ENCODE measurements at places on chromosomes 12 and 14. TPM values are rescaled to one million over a fixed set of nuclear protein-coding genes. Genes with fewer than 3 reads are reported as not detected.

Gene TAC3
- not detected for total RNA-seq

Gene TTC6
- total RNA-seq: 6.5 TPM

Gene ART4
- 3.1 TPM for total RNA-seq

Gene PABPN1
- 116 TPM for total RNA-seq

Gene HOXC10
- total RNA-seq: 0.18 TPM

Gene ZNF641
- 26.8 TPM for total RNA-seq

Gene FOXA1
- 67.2 TPM for total RNA-seq

Gene KRT79
- 0.12 TPM for total RNA-seq

Gene POTEM
- total RNA-seq: not detected

Gene MRPS35
- 48.7 TPM for total RNA-seq

Gene SLC35F4
- total RNA-seq: not detected

Gene ERBB3
- 67.9 TPM for total RNA-seq

Gene PTGDR
- 1.7 TPM for total RNA-seq

Gene FOXG1
- not detected for total RNA-seq

Gene IL26
- not detected for total RNA-seq

Gene MYG1
- 22.1 TPM for total RNA-seq

Gene KRT84
- total RNA-seq: not detected

Gene CCDC197
- total RNA-seq: not detected

Gene RPL10L
- total RNA-seq: not detected

Gene NDRG2
- 112 TPM for total RNA-seq

GRCh38 chr12:47882781-47883546, 21.8 kb downstream of the VDR start:
- DNase-seq: peak; percentile 48

GRCh38 chr14:76131071-76131965, 20.4 kb upstream of the GPATCH2L start:
- DNase-seq: no peak

GRCh38 chr14:92959189-92959531, 36.2 kb downstream of the CHGA start:
- peak; percentile 32 for DNase-seq

DNA sequence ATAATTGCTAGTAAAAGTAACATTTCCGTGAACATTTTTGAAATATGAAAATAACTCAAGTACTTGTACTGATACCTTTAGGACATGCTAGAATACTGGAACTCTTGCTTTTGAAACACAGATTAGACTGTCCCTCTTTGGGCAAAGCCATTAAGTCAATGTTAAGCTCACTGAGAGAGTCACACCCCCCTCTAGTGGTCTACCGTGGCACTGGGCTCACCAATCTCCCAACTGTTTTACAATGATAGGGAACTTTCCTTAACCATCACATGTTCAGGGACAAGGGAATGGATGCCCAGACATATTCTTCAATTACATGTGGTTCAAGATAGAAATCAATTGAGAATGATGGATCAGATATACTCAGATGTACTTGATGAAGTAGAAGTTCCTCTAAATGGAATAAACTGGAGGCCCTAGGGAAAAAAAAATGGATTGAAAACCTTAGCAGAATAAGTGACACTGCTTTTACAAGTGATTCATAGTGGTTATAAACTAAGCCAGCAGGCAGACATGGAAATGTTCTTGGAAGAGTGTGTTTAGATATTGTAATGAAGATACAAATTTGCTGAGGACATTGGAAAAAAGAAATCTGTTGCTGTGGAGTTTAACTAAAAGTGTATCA, 17.8 kb downstream of the NANOG start:
- peak; percentile 72 for DNase-seq

- DNase-seq: no peak
These were observed 8.9 kb downstream of the COX14 start for GRCh38 chr12:50120953-50121352.

DNA sequence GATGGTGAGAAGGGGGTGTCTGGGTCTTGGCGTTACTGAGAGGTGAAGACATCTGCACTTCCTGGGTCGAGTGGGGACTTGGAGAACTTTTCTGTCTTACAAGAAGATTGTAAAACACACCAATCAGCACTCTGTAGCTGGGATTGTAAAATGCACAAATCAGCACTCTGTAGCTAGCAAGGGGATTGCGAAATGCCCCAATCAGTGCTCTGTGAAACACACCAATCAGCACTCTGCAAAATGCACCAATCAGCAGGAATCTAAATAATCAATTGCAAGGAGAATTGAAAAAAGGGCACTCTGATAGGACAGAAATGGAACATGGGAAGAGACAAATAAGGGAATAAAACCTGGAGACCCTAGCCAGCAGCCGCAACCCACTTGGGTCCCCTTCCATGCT, 376.1 kb upstream of the SFSWAP start:
- DNase-seq: no peak

- DNase-seq: peak; percentile 8
These were observed 5.9 kb upstream of the GSC start for GRCh38 chr14:94775871-94776210.

- no peak for DNase-seq
These were observed 1900.0 kb upstream of the SEL1L start for GRCh38 chr14:83433618-83434017.

DNA sequence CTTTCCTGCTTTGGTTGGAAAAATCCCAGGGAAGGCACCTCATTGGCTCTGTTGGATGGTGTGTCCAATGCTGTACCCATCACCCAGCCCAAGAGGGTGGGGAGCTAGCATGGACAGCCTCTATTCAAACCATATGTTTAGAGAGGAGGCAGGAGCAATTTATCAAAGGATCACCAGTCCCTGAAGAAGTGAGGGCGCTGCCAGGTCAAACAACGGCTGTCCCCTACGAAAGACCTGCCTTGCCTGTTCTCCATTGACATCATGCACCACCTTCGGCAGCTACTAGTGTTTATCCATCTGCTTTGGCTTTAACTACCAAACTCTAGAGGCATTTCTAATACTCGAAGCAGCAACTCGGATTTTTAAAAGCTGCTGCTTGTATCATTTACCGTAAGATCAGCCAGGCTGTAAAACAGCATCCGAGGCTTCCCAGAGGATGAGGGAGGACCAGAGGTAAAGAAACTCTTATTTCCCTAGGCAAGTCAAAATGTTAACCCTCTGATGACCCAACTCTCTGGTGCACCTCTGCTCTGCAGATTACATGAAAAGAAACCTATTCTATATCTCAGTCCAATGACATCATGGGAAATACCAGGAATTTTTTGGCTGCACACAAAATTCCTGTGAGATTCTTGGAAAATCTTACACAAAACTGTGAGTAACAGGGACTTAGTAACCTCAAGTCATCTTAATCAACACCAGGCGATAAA, 720.9 kb upstream of the TBX3 start:
- DNase-seq: peak; percentile 53

- no peak for DNase-seq
These were observed 156.8 kb upstream of the HIF1A start for GRCh38 chr14:61538464-61539022.

DNA sequence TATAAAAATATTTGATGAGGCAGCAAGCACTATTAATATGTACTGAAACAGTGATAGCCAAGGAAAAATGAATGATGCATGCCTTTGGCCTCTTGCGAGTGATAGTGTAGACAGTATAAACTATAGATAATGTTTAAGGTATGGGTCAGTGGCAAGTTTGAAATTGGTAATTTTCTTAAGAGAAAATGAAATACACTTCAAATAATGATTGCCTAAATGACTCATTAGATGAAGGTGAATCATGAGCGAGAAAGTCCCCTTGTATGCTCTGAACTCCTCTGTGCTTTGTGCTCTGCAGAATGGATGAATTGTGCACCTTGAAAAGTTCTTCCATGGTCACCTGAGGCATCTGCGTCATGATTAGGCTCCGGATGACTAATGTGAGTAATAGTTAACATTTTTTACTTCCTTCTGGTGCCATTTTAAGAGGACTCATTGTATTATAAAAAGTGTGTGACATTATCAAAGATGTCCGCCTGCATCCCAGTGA, 84.9 kb upstream of the RTL1 start:
- DNase-seq: no peak

DNA sequence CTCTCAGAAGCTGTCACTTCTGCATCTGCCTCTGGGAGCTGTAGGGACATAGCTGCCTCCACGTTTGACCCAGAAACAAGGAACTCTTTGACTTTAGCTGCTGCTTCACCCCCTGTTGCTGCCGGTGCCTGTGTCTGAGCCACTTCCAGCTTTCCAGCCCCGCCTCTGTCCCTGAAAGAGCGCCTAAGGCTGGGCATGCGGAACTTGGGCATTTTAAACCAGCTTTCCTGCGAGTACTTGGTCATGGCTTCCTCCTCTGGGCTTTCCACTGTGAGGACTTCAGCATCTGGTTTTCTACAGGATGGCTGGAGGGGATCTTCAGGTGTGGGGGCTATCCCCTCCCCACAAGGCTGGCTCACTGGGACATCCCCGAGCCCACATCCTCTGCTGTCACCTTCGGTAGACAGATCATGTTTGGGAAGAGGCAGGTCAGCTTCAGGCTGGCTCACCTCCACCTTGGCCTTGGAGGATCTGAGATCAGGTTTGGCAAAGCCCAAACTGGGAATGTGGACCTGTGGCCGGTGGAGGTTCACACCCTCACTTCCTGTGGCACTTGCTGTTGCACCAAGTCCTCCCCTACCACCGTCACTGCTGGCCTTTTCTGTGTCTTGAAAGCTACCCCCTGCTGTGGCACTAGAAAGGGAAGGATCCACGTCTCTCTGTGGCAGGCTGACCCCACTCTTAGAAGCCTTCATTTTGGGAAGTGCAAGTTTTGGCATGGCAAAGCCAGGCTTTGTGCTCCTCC, 15.2 kb downstream of the PLD4 start:
- DNase-seq: peak; percentile 10

- peak; percentile 27 for DNase-seq
These were observed 22.3 kb upstream of the GNS start for GRCh38 chr12:64781280-64782190.

GRCh38 chr12:11959117-11959823, 111.5 kb upstream of the BCL2L14 start:
- no peak for DNase-seq

DNA sequence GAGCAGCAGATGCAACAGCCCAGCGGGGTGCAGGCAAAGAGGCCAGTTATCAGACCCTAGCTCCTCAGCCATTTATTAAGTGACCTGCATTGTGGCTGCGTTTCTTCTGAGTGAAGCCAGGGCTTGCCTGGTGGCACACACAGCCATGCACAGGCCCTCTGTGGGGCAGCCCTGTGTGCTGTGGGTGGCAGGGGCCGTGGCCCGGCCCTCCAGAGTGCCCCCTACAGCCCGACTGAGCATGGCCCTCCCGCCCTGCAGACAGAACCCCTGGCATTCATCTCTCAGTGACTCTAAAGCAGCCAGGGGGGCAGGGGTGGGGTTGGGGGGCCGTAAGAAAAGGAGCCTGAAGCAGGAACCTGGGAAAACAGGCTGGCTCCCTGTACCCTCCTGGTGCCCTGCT, 226.0 kb upstream of the PWP1 start:
- no peak for DNase-seq

DNA sequence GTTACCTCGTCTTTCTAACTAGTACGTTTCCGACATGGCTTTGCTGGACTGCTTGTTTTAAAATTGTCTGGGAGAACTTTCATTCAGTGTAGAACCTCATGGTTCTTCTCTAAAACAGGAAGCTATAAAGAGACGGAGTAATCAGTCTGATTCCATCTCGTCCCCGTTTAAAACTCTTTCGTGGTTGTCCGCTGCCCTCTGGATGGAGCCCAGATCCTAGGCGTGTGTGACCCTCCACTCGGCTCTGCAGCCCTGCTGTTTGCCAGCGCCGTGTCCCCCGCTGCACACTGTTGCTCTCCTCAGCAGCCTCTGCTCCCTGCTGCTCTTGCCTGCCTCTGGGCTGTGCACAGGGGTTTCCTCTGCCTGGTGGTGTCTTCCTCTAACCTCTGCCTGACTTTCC, 50.2 kb downstream of the SLC8B1 start:
- no peak for DNase-seq

DNA sequence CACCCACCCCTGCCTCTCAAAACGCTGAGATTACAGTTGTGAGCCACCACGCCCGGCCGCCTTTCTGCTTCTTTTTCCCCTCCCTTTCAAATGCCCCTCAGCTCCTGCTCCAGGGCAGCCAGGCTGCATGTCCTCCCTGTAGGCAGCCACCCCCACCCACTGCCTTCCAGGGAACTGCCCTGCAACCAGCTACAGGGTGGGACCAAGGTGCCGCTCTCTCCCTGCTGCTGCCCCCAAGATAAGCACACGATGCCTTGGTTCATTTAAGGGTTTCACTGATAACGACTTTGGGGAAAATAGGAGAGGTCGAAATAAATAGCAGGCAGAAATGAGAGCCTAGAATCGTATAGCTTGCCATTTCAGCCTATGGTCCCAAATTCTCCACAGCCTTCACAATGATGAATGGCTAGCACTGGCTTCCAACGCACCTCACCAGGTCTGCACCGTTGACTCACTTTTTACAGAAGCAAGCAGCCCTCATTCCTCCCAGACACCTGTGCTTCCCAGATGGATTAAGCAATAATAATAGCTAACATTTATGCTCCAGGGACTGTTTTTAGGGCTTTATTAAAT, 40.7 kb downstream of the ATG14 start:
- no peak for DNase-seq

GRCh38 chr12:49626836-49627235, 3.5 kb downstream of the PRPF40B start:
- DNase-seq: no peak

GRCh38 chr12:77124767-77125166, 59.4 kb upstream of the E2F7 start:
- DNase-seq: no peak

DNA sequence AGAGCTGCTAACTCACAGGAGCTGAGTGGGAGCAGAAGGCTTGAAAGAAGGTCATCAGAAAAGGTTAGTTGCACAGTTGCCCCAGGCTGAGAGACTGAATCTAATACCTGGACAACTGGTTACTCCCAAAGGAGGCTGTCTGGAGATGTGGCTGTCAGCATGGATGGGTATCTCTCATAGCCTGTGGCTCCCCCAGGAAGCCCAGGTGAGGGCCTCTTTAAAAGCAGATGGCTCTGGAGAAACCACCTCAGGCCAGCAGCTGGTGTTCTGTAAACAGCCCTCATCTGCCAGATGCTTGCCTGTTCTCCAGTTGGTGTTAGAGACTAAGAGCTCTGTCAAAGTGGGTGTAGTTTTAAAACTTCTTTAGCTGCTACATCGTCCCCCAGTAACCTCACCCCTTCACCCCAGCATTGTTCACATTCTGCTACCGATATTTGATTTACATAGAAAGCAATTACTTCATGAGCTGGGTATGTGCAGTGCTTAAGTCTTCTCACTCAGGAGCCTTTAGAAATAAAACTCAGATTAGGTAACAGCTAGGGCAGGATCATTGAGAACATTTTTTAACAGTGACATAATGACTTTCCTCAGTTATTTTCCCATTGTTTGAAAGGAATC, 25.8 kb downstream of the DACT1 start:
- peak; percentile 26 for DNase-seq

DNA sequence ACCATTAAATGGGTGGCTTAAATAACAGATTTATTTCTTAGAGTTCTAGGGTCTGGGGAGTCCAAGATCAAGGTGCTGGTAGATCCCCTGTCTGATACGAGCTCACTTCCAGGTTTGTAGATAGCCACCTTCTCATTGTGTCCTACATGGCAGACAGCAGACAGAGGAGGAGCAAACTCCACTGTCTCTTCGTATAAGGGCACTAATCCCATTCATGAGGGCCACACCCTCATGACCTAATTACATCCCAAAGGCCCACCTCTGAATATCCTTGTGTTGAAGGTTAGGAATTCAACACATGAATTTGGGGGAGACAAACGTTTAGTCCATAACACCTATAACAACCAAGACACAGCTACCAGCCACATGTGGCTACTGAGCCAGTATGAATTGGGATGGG, 47.1 kb upstream of the PPP2R5C start:
- DNase-seq: no peak
